ENCODE measurements at places on chromosomes 6 and 20.

- peak; percentile 24 for DNase-seq
Measured at GRCh38 chr6:125872259-125872921, 81.6 kb downstream of the NCOA7 start.

GRCh38 chr6:41345901-41346300, 10.5 kb downstream of the NCR2 start:
- no peak for DNase-seq

DNA sequence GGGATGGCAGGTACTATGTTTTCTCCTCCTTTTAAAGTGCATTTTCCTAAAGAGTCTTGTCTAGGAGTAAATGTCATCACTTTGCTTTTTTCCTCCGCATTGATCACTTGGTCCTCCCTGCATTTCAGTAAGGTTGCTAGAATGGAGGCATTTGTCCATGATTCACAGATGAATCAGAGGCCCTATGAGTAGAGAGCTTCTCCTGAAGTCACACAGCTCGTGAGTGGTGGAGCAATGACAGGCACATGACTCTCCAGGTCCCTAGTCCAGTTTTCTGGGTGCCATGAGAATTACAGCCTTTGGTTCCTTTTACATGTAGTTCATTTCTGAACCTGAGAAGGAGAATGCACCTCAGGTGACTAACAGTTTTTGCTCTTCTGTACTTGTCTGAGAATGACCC, 50.5 kb downstream of the HLA-A start:
- no peak for DNase-seq

DNA sequence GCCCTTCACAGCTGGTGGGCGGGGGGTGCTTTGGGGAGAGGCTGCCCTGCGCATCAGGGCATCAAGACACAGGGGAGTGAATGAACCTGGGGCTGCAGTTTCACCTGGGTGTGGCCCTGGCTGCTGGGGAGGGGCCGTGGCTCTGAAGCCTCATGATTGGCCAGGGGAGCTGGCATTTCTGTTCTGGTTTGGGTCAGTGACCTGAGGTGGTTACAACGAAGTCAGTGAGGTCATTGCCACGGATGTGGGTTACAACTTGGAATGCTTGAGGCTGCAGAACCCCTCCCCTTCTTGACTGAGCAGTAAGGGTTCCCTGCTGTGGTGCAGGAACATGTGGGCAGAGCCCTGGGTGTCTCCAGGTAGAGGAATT, 3.0 kb downstream of the TCEA2 start:
- DNase-seq, result no peak

DNA sequence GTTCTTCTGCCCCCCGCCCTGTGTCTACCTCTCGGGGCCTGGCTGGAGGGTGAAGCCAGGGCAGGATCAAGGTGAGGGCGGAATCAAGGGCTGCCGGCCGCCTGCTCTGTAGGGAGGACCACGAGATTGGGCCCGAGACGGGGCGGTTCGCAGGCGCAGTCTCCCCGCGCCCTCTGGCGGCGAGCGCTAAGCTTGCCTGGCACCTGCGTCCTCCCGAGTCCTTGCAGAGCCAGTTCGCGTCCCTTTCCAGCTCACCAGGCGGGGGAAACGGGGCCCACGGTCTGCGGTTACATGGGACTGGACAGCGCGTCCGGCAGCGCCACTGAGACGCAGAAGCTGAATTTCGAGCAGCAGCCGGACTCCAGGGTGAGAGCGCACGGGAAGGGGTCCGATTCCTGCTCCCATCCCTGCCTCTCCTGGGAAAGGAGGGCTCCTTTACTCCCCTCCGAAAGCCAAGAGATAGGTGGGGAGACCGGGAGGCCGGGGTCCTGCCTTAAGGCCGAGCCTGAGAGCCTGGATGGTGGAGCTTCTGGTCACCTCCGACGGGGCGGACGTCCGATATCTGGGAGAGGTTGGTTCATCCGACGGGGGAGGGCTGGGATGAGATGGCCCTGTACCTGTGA, 3.6 kb upstream of the MATN4 start:
- DNase-seq, result no peak

All from CMK (cell line).